ENCODE measurements at places on chromosomes 3 and 15.

GRCh38 chr3:129305592-129306091 is 27.0 kb downstream of the HMCES start:
- peak; percentile 100 for DNase-seq

DNA sequence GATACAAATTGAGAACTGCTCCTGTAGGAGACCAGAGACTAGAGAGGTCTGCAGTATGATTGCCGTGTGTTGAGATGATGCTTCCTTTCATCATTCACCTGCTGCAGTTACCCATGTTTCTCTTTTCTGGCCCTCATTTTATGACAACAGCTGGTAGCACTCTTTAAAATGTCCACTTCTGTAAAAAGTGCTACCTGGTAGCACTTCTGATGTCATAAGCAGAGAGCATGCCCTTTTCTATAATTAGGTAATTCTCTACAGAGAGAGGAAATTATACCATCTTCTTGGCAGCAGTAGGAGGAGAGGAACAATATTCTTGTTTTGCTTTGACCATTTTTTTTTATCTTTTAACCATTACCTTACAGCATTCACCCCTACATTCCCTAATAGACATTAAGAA is 123.8 kb downstream of the PPM1L start:
- DNase-seq, result no peak

DNA sequence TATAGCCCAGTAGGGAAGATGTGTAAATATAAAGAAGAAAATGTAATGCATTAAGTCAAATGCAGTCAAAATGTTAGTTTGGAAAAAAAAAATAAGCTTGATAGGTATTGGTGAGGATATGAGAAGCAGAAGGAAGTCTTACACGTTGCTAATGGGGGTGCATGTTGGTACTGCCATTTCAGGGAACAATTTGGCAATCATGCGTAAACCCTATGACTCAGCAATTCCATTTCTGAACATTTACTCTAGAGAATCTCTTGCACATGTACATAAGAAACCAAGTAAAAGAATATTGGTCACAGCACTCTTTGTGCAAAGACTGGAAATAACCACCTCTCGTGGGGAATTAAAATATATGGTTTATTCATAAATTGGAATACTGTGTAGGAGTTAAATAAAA is 35.5 kb upstream of the TIMP4 start:
- peak; percentile 69 for DNase-seq

DNA sequence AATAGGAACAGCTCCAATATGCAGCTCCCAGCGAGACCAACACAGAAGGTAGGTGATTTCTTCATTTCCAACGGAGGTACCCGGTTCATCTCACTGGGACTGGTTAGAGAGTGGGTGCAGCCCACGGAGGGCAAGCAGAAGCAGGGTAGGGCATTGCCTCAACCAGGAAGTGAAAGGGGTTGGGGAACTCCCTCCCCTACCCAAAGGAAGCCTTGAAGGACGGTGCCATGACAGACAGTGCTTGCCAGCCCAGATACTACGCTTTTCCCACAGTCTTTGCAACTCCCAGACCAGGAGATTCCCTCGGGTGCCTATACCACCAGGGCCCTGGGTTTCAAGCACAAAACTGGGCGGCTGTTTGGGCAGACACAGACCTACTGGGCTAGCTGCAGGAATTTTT is 576.9 kb upstream of the NECTIN3 start:
- DNase-seq, result no peak

- DNase-seq, result no peak
Observed at GRCh38 chr15:46059921-46060594, 425.2 kb downstream of the SQOR start.

DNA sequence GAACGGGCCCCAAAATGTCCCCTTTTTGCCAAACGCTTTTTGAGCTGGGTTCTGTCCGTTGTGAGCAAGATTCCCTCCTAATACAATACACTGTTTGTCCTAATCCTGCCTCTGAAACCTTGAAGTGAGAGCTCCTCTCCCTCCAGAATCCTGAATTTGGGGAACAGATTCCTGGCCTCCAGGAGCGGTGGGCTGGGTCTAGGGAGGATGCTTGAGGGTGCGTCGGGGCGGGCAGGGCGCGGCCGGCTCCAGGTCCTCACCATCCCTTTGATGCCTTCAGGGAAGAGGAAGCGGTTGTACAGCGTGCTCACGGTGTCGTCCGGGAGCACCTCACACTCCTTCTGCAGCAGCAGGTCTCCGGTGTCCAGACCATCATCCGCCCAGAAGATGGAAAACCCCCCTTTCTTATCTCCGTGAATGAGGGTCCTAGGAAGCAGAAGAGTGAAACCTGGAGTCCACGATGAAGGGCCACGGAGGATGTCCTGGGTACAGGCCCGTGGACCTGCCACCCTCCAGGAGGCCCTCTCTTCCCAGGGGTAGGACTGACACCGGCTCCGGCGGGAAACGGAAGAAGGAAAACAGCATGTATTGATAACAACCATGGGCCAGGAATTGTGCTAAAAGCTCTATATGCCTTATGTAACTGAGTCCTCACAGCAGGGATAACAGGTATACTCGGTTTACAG is 23.2 kb downstream of the ALDH1L1 start:
- DNase-seq, result no peak

- peak; percentile 60 for DNase-seq
Observed at GRCh38 chr15:33131552-33132232, 62.8 kb downstream of the FMN1 start.

GRCh38 chr15:73474785-73475184 is 31.8 kb downstream of the REC114 start:
- DNase-seq, result no peak

GRCh38 chr3:159804726-159805410 is 183.8 kb upstream of the IL12A start:
- peak; percentile 86 for DNase-seq

- no peak for DNase-seq
Observed at GRCh38 chr15:69000725-69001503, 13.6 kb upstream of the NOX5 start.

All from A172 (cell line).